ENCODE measurements at places on chromosomes 6 and 20.

GRCh38 chr6:51477711-51478311 lies 609.6 kb downstream of the PKHD1 start:
- no peak for DNase-seq

DNA sequence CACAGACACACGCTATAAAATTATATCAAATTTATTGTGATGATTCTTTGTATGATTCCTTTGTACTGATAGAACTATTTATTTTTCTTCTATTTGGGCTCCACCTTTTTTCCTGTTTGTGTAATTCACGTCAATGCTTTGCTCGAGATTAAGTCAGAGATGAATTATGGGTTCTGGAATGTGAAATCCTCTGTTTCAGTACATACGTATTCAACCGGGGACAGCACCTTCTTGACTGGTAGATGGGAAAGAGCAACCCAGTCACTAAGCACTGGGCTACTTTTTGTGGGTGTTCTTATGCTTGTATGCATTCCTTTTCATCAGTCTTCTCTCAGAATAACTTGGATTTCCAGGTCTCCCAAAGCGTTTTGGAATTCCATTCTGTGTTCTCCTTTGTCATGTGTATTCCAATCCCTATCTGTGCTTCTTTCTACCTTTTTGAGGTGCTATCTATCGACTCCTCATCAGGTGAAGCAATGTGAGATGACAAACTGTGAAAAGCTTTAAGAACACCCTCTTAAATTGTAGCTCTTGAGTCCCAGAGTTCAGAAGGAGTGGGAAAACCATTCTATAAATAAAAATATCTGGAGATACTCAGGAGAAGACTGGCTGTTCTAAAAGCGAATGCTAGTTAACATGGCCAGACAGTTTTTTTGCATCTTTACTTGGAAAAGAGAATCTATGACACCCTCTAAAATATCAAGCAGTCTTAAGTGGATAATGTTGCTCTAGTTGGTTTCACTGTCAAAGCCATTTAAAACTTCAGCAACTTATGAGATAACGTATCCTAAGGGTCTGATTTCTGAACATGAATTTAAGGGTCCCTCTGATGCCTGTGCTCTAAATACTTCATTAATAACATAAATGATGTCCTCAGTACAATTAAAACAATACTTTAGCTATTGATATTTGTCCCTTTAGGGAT lies 197.7 kb upstream of the PREP start:
- no peak for DNase-seq

GRCh38 chr6:74574794-74575193 lies 631.1 kb downstream of the COL12A1 start:
- no peak for DNase-seq

DNA sequence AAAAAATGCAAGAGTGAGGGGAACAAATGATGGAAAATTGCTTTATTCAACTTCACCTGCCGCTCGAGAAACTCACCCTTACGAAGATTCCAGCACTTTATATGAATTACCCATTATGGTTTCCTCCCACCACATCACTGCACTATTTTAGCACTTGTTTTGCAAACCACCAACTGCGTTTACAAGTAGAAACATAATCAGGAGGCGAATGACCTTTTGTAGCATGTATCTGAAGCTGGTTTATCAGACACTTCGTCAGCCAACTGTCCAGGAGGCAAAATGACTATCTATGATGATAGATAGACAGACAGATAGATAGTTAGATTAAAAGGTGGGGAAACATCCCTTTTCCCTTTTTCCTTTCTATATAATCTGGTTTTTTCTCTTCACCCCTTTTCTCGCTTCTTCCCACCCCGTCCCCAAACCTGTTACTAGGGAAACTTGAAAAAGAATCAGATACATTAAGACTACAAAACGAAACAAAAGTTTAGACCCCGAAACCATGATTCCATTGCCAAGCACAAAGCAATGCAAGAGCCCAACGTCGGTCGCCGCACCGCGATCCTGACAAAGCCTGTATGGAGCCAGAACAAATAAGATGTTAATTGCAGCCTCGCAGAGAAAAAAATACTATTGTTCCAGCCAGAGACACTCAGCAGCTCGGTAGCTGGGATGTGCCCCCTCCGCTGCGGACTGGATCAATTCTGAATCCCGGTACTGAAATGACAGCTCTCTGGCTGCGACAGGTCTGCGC lies 933 bp upstream of the ADGRB3 start:
- no peak for DNase-seq

GRCh38 chr6:35629876-35630378 lies 58.8 kb downstream of the FKBP5 start:
- DNase-seq: no peak

DNA sequence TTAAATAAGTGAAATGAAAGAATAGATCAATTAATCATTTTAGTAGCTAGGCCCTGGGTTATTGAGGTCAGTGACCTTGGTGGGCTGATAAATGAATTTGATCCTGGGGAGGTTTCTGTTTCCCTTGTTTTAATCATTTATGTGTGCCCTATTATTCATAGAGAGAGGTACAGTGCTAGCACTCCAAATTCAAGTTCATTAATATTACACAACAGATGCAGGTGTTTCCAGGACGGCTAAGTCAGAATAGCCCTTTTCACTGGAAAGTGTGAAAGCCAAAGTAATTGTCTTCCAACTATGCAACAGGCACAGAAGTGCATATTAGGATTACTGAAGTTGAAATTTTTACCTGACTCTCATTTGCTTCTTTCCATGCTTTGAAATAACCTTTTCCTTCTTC lies 61.7 kb upstream of the SGK1 start:
- DNase-seq: no peak

GRCh38 chr6:133286765-133287164 lies 45.6 kb downstream of the EYA4 start:
- DNase-seq: no peak

DNA sequence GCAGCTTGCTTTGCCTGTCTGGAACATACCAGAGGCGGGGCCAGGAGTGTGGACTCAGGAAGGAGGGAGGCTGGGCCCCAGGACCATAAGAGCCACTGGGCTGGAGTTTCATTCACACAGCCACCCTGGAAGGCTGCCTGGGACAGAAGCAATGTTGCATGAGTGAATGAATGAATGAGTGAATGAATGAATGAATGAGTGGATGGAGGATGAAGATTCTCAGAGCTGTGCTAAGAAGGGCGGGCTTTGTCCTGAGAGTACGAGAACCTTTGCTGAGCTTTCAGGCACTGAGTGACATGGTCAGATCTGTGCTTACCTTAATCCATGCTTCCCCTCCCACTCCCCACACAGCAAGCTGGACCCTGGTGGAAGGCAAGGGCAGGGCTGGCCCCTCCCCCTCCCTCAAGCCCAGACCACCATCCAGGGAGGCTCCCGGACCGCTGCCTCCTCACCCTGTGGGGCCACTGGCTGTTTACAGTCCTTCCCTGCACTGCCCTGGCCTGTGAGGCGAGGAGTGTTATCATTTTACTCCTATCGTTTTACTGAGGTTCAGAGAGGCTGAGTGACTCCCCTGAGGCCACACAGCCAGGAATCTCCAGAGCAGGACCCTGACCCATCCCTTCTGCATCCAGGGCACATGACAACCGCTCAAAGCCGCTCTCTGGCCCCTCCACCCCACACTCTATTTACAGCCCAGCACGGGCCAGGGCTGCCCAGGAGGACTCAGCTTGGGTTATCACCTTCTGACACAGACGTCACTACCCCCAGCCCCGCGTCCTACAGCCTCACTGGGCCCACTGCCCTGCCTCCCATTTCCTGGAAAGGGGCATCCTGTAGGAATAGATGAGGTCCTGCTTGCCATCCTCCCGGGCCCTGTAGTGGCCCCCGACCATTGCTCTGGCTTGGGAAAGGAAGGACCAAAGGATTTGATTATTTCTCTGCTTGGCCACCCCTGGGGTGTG lies 269.7 kb downstream of the TAF4 start:
- no peak for DNase-seq

- DNase-seq: no peak
Measured at GRCh38 chr6:88248709-88249321, 82.7 kb upstream of the CNR1 start.

GRCh38 chr20:24648481-24648880 lies 179.1 kb downstream of the SYNDIG1 start:
- DNase-seq: no peak

DNA sequence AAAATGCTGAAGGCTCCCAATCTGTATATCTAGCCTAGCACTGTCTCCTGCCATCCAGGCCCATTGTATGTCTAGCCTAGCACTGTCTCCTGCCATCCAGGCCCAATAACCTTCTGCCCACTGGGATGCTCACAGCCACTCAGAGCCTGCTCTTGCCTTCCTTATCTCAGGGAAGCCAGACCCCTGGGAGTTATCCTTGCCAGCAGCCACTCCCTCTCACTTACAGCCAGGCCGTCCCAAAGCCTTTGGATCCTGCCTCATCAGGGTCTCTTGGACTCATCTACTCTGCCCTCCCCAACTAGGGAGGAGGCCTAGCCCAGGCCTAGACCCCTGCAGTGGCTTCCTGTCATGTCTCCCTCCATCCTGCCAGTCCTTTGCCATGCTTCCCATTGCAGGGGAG lies 37.3 kb downstream of the KIF3B start:
- DNase-seq: no peak

DNA sequence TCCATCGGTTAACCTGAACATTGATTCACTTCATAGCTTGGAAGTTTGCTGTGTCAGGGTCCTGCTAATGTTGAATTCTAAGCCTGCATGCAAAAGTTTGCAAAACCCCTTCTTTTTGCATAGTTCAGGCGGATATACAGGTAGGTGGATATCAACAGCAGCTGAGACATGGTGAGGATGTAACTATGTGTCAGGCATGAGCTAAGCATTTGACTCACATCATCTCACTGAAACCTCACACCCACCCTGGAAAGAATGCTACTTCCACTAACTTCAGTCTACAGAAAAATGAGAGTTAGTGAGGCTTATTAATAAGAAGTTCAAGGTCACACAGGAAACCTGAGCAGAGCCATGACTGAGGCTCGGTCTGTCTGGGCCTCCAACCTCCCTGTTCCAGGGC lies 276.9 kb downstream of the BMP7 start:
- no peak for DNase-seq

GRCh38 chr6:33036535-33036934 lies 27.1 kb upstream of the HLA-DOA start:
- no peak for DNase-seq

DNA sequence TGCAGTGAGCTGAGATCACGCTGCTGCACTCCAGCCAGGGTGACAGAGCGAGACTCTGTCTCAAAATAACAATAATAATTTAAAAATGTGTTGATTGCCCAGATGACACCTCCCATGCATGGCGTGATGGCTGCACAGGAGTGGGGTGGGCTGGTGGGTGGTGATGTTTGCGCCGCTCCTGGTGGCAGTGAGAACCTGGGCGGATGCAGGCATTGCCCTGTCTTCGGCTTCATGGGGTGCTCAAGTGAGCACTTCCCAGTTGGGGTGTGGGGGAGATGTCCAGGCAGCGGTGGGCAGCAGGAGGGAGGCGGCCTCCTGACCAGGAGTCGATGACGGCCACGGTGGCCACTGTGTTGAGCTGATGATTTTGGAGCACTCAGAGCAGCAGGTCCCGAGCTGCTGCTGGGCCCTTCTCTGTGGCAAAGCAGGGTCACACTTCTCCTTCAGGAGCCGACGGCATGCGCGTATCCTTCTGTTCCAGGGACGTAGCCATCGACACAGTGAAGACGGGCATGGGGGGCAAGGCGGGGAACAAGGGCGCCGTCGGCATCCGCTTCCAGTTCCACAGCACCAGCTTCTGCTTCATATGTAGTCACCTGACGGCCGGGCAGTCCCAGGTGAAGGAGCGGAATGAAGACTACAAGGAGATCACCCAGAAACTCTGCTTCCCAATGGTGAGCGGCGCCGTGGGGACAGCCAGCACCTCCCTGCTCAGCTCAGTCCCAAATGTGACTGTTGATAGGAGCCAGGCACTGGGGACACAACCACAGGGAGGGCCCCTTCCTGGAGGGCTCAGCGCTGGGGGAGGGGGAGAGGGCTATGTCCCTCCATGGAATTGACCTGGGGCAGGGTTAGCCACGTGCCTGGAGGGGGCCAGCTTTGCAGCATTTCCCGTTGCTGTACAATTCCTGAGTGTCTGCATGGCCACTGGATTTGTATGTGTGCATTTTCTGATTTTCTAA lies 89.7 kb downstream of the SYNJ2 start:
- DNase-seq: no peak

- DNase-seq: no peak
Measured at GRCh38 chr20:14407336-14407735, 69.9 kb upstream of the FLRT3 start.

DNA sequence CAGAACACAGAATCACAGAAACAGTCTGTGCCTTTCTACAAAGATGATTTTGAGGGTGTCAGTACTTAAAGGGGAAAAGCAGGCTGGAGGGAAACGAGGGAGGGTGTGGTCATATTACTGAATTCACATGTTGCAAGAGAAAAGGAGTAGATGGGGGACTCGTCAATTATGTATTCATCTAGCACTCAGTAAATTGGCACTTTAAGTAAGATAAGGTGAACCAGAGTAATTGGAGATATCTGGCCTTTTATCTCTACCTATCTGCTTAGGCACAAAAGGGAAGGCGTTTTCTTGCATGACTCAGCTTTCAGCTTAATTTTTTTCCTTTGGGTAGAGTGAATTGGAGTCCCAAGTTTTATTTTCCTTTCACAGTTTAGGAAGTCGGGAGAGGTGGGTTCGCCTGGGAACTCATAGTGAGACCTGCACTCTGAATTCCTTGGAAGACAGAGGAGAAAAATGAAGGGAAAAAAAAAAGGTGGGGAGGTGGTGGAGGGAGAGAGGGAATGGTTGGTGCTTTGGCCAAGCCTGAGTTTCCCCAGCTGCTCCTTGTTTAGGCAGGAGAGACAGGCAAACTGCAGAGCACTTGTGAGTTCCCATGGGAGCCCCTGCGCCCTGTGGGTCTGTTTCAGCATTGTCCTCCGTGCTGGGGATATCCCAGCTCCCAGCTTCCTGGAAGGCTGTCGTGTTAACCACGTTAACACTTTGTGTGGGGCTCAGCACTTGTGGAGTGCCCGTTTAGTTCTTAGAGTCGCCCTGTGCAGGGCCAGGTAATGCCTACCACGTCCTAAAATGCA lies 19.7 kb upstream of the GTSF1L start:
- DNase-seq: no peak

DNA sequence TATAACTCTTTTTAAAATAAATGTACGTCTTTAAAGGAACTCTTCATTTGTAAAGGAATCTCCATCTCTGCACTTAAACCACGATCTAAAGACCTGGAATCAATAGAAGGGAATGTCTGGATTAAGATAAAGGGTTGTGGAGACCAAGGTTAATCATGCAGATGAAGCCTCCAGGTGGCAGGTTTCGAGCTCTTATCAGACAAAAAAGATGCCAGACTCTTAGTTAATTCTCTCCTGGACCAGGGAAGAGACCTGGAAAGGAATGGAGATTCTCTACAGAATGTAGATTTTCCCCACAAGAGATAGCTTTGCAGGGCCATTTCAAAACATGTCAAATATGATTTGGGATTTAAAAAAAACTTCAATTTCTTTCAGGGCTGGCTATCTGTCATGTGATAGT lies 71.5 kb upstream of the SSTR4 start:
- no peak for DNase-seq

DNA sequence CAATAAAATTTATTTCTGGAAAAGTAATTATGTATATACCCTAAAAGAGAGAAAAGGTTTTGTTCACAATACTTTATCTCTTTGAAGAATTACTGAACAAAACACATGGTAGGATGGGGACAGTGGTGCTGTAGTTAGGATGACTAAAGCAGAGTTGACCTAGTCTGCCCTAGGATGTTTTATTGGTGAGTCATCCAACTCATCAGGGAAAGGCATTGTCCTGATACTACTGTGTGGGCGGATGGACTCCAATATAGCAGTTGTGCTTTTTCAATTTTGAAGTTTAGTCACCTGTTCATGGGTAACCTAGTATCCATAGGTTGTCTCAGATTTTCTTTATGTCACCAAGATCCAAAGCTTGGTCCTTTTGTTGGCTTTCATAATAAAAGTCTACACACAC lies 53.3 kb upstream of the EYS start:
- no peak for DNase-seq

Data from stimulated activated naive CD8-positive, alpha-beta T cell treated with anti-CD3 and anti-CD28 coated beads, Interleukin-15, Interleukin-2, amounts not matched to agents 100 U/mL and 50 U/mL, for 24 hours (primary cell).